ENCODE measurements at places on chromosomes 12 and 14. TPM values are rescaled to one million over a fixed set of nuclear protein-coding genes. Genes with fewer than 3 reads are reported as not detected.

Gene SLC6A15
- not detected for total RNA-seq

DNA sequence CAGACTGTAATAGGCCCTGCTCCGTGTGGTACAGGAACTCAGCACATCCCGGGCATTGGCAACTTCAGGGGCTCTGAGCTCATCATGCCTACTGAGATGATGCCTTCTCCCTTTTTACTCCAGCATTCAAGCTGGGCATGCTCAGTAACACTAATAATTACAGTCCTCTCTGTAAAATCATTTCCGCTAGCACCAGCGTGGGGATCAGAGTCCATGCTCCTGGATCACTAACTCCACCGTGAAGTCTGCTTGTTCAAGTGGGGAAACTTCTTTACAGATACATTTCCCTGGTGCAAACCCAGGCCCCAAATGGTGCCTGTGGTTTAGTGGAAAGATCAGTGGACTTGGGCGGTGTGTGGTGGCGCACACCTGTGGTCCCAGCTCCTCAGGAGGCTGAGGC is 16.7 kb downstream of the CLSTN3 start:
- H3K36me3 ChIP-seq, result peaks cover 86% of the 10 kb centered on the region
- H3K4me3 ChIP-seq, result no peak overlapping the region
- H3K27me3 ChIP-seq, result no peaks in the 10 kb centered on the region

Gene ZNF84
- total RNA-seq, result 23.4 TPM

DNA sequence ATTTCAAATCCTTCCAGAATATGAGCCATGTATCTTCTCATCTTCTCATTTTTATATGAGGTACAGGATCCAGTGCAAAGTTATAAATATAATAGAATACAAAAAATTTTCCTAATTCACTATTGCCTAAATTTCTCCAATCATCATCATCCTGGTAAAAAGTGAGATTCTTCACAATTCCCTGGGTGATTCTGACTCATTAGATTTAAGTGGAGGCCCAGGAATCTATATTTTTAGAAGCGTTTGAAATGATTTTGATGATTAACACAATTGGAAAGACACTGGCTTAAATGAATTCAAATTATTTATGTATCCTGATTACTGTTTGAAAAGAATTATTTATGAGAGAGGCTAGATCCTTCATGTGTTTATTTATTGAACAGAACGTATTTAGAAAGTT is 380.3 kb upstream of the PDE3A start:
- H3K27me3 ChIP-seq, result no peaks in the 10 kb centered on the region
- H3K4me3 ChIP-seq, result no peak overlapping the region
- DNase-seq, result no peak
- H3K4me1 ChIP-seq, result no peaks in the 10 kb centered on the region
- no peaks in the 10 kb centered on the region for H3K36me3 ChIP-seq
- no peak overlapping the region for H3K27ac ChIP-seq

GRCh38 chr14:51619561-51619960 is 32.1 kb upstream of the FRMD6 start:
- no peaks in the 10 kb centered on the region for H3K36me3 ChIP-seq
- no peaks in the 10 kb centered on the region for H3K27me3 ChIP-seq
- no peak overlapping the region for H3K27ac ChIP-seq
- no peaks in the 10 kb centered on the region for H3K4me1 ChIP-seq
- DNase-seq, result no peak
- no peak overlapping the region for H3K4me3 ChIP-seq

Gene APOF
- not detected for total RNA-seq

Gene VCPKMT
- 19.4 TPM for total RNA-seq

Gene PTPN6
- total RNA-seq, result 279 TPM

Gene FAM90A1
- total RNA-seq, result not detected

DNA sequence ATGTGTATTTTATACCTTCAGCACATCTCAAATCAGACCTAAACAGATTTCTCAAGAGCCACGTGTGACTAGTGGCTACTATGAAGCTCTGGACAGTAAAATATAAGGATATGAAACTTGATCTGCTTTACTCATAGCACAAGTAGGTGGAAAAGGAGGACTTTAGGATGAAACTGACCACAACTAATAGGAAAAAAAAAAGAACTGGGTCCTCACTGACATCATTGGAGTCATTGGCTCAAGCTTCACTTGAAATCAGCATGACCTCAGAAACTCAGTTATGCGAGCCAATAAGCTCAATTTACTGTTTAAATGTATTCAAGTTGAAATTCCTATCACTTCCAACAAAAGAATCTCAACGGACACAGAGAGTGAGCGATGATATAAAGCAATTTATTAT is 34.1 kb upstream of the CIT start:
- H3K4me1 ChIP-seq, result no peaks in the 10 kb centered on the region
- H3K36me3 ChIP-seq, result no peaks in the 10 kb centered on the region
- no peak overlapping the region for H3K4me3 ChIP-seq
- DNase-seq, result no peak
- peaks cover 2% of the 10 kb centered on the region for H3K27me3 ChIP-seq
- H3K27ac ChIP-seq, result no peak overlapping the region

Gene CTSG
- 1.0 TPM for total RNA-seq

DNA sequence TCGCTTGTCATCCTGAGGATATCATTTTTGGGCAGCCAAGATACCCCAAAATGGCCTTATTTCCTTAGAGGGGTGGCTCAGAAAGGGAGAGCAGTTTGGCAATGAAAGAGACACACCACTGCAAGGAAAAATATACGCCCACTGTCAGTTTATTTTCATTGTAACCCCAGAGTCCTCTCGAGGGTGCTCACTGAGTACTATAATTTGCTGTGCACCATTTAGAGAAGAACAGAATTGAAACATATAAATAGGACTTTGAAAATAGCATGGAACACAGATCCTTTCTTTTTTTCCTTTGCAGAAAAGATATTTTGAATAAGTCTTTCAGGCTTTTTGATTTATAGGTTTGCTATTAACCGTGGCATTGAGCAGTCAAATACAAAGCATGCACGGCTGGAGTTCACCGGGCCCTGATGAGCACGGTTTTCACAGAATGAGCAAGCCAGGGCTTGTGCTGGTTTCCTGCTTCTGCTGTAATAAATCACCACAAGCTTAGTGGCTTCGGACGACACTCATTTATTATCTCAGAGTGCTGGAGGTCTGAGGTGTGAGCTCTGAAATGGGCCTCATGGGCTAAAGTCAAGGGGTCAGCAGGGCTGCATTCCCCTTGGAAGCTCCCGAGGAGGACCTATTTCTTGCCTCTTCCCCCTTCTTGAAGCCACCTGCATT is 152.3 kb downstream of the ZNF664 start:
- no peaks in the 10 kb centered on the region for H3K4me1 ChIP-seq
- H3K4me3 ChIP-seq, result no peak overlapping the region
- no peaks in the 10 kb centered on the region for H3K27me3 ChIP-seq
- no peaks in the 10 kb centered on the region for H3K36me3 ChIP-seq
- H3K27ac ChIP-seq, result no peak overlapping the region

DNA sequence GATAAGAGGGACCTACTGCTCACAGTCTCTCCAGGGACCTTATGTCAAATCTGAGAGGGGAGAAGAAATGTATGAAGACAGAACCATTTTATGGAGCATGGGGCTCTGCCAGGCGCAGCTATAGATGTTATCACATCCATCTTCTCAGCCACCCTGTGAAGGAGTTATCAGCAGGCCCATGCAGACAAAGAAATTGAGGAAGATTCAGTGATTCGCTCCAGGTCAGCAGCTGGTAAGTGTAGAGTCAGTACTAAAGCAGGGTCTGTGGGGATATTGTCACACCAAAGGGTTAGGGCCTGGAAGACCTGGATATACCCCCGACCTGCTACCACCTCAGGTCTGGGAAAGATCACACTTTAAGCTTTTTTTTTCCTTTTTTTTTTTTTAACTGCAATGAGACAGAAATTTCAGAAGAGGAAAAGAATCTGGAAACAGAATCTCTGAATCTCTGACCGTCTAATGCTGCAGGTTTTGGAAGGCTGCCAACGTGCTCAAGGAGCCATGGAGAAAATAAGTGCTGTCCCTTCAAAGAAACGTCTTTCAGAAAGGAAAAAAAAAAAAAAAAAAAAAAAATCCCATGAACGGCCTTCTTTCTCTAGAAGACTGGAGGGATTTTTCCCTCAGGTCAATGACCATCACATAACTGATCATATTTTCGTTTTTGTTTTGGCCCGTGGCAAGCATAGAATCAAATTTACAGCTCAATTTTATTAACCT is 73.3 kb upstream of the PLEKHG7 start:
- no peak for DNase-seq
- H3K4me3 ChIP-seq, result no peak overlapping the region
- no peaks in the 10 kb centered on the region for H3K27me3 ChIP-seq
- no peaks in the 10 kb centered on the region for H3K36me3 ChIP-seq
- H3K27ac ChIP-seq, result no peak overlapping the region
